ENCODE measurements at places on chromosomes 13 and 19.

GRCh38 chr19:31073485-31074198, 275.6 kb downstream of the TSHZ3 start:
- no peak for DNase-seq

DNA sequence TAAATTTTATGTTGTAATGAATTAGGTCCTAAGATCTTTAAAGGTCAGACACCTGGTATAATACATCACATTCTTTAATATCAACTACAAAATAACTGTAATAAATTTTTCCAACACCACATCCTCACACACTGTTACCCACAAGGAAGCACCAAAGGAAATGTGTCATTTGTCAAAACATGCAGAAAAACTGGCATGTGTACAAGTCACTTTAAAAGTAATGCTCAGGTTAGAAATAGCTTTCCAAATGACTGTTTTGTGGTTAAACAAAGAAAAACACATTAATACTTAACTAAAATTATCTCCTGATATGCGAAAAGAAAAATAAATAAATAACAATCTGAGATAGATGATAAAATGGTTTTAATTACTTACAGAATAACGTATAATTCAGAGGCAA, 74.7 kb downstream of the MZT1 start:
- DNase-seq = no peak

- DNase-seq = no peak
Measured at GRCh38 chr13:113567681-113568080, 16.9 kb upstream of the TFDP1 start.

GRCh38 chr13:39527961-39528660, 74.9 kb downstream of the LHFPL6 start:
- DNase-seq = peak; percentile 57

- no peak for DNase-seq
Measured at GRCh38 chr13:85864963-85865530, 65.8 kb upstream of the SLITRK6 start.

DNA sequence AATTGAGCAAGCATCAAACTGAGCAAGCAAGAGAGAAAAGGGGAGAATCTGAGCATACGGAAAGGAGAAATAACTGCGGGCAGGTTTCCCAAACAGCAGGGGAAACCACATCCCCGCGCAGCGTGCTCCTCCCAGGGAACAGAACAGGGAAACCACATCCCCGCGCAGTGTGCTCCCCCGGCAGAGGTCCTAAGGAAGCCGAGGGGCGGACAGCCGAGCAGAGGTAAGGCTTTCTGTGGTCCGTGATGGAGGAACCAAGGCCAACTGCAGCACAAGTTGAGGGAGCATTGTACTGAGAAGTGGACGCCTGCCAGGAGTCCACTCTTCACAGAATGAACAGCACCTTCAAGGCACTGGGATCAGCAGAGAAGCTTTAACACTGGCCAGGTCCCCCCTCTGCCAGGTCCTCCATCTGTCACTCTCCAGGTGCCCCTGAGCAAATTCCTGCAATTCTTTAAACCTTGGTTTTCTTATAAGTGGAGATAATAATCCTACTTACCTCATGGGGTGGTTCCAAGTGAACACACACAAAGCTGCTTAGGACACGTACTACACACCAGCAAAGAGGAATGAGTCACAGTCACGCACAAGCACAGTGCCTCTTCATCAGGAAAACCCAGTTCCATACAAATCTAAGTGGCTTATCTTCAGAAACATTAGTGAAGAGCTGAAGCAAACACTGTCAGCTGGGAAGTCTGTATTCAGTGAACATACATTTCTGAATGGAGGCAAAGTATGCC, 23.0 kb upstream of the LAMP1 start:
- DNase-seq = no peak

DNA sequence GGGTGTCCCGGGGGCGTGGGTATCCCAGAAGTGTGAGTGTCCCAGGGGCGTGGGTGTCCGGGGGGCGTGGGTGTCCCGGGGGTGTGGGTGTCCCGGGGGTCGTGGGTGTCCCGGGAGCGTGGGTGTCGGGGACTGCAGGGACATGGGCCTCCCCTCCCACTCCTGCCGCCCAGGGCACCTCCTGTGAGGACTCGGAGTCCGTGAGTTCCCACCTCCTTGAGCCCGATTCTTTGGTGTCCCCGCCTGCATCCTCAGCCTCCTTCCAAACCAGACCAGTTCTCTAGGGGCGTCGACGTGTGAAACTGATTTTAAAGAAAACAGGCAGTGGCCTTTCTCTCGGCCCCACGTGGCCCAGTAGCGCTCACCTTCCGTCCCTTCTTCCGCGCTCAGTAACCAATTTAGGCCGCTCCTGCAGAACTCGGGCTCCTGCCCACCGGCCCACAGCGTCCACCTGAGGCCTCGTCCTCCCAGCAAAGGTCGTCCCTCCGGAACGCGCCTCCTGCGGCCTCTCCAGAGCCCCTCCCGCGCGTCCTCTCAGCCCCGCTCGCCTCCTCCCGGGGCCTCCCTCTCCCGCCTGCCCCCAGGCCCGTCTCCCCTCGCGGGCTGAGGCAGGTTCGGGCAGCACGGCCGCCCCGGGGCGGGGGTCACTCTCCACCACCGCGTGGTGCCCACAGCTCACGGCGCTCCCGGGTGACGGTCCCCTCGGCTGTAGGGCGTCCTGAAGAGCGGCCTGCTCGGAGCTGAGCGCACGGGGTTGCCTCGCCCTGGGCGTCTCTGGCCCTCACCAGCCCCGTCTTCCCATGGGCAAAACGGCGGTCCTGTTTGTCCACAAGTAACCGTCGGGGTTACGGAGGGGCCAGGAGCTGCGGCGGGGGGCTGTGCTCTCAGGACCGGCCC, 3.8 kb downstream of the F7 start:
- DNase-seq = no peak

- DNase-seq = no peak
Measured at GRCh38 chr13:36875431-36875830, 44.6 kb downstream of the SMAD9 start.

DNA sequence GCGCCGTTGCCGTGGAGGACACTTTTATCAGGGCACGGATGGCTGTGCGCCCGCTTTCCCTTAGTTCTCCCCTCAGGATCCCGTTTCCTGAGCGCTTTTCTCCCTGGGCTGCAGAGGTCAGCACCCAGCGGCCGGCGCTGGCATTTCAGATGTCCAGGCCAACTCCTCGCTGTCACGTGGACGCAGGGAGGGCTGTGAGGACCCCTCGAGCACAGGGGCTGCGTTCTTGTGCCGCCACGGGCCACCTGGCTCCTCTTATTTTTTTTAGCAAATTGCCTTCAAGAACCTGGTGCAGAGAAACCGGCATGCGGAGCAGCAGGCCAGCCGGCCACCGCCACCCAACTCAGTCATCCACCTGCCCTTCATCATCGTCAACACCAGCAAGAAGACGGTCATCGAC, 22.3 kb downstream of the ATP4B start:
- DNase-seq = no peak

DNA sequence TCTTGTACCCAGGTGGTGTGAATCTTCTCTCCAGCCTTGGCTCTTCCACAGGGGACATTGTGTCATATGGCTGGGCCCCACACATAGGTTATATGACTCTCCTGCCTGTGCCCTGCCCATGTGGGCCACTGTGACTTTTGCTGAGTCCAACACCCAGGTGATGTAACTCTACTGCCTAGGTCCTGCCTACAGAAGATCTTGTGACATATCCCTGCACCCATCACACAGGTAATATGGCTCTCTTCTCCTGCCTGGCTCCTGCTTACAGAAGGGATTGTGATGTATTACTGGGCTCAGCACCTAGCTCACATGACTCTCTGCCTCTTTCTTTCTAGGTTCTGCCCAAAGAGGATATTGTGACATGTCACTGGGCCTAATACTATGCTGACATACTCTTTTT, 19.5 kb upstream of the ZNF429 start:
- DNase-seq = no peak

DNA sequence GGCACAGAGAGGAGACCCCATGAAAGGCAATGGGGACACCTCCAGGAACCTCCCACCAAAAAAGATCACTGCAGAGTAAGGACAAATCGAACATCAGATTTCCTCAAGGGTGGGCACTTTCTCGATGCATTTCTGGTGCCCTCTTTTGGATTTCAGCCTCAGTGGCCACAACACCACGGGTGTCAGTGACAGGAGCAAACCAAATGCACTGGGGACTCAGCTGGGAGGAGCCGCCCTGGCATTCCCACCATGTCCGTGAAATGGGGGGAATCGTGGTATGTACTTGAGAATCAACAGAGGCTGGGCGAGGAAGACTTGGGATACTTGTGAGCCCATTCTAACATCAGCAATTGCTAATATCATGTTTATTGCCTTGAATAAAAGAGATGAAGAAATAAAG, 16.3 kb downstream of the FAM187B start:
- no peak for DNase-seq

DNA sequence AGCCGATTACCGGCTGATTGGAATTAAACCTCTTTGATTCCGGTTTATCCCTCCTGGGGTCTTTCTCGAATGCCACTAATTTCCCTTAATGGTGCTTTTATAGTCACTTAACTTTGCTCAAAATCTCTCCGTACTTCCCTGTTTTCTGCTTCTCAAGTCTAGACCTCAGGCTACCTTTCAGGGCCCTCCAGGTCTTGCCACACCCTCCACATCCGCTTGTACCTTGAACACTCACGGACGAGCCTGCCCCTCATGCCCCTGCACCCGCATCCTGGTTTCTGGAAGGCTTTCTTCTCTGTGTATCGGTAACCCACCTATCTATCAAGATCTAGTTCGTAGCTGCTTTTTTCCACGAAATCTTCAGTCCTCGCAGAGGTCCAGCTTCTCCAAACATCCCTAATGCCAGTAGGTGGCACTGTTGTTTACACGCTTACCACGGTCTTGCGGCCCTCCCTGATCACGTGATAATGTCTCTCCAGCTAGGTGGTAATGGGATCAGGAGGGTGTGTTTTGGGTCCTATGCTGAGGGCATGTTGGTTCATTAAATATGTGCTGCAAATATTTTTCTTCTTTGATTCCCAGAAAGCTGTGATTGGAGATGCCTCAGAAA, 13.8 kb downstream of the ATP12A start:
- DNase-seq = peak; percentile 55

DNA sequence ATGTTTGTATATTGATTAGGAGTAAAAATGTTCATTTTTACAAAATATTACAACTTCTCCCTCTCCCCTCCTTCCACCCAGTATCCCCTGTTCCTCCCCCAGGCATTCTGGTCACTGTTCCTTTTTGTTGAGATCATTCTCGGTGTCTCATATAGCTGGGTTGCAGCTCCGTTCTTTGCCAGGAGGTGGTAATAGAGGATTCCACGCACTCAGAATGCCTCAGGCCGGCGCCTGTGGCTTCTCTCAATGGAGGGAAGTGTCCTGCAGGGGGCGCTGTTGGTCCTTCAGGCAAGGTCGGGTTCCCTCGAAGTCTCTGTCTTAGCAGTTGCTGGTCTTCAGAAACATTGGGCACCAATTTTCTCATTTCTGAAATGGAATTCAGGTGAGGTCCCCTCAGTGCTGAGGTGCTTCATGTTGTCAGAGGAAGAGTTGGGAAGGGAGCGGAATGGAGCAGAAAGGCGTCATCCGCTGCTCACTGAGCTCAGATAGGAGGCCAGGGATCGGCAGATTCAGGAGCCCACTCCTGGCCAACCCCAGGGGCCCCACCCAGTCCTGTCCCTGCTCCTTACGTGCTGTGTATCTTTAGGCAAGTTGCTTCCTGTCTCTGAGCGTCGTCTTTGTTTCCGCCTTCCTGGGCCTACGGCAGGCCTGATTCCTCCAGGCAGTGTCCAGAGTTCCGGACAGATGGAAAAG, 10.3 kb upstream of the GARIN5A start:
- DNase-seq = no peak

GRCh38 chr19:10471909-10472308, 31.2 kb downstream of the KEAP1 start:
- peak; percentile 59 for DNase-seq

- no peak for DNase-seq
Measured at GRCh38 chr13:90237852-90238251, 1109.6 kb upstream of the MIR17HG start.

- DNase-seq = peak; percentile 64
Measured at GRCh38 chr13:33251131-33251661, 34.4 kb downstream of the STARD13 start.

GRCh38 chr13:21701460-21701859, 30.6 kb downstream of the FGF9 start:
- DNase-seq = no peak

GRCh38 chr19:3365836-3366752, at the start of gene NFIC:
TSS of gene NFIC (plus strand) at chr19:3366583. CDS start at chr19:3366637, 54 bp downstream.
- peak; percentile 57 for DNase-seq

GRCh38 chr13:111099290-111099689, 15.8 kb upstream of the ARHGEF7 start:
- no peak for DNase-seq

DNA sequence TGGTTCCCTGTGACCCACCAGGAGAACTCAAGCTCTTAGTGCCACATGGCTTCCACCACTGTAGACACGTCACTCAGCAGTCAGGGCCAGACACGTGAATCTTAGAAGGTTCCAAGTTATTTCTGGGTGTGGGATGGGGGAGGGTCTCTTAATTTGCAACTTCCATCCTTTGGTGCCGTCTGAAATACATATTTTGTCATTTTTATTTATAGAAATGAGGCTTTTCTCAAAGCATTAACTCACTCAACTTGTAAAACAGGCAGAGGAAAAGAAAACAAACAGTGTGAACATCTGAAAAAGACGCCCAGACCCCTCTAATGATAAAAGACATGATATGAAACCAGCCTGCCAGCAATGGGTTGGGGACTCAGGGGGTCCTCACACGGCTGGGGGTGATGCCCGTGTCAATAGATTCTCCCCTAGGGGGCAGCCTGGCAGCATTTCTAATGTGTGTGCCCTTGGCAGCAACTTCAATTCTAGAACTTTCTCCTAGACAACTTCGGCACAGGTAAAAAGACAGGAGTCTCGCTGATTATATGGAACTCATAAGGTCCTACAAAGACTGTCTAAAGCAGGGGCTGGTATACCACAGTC, 15.4 kb downstream of the PIP5K1C start:
- DNase-seq = no peak

DNA sequence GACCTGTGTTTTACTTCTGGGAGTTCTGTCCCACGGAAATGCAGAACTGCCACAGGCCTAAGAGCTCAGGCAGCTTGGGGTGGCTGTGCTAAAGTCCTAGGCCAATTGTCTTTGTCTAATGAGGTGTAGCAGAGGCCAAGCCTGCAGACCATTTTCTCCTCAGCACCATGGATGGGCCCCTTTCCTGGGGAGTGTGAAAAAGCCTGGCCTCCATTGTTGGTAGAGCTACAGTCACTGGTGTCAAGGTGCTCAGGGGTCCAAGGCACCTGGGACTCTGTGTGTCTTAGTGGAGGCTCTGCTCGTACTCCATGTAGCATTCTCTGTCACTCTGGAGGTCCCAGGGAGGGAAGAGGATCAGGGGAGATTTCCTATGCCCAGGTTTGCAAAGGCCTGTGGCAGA, 329.6 kb downstream of the SLITRK5 start:
- no peak for DNase-seq

GRCh38 chr19:35869327-35870123, 1.2 kb downstream of the APLP1 start:
- DNase-seq = peak; percentile 67

Data from HTR-8/SVneo (cell line).